ENCODE measurements at places on chromosomes 3 and 15.

DNA sequence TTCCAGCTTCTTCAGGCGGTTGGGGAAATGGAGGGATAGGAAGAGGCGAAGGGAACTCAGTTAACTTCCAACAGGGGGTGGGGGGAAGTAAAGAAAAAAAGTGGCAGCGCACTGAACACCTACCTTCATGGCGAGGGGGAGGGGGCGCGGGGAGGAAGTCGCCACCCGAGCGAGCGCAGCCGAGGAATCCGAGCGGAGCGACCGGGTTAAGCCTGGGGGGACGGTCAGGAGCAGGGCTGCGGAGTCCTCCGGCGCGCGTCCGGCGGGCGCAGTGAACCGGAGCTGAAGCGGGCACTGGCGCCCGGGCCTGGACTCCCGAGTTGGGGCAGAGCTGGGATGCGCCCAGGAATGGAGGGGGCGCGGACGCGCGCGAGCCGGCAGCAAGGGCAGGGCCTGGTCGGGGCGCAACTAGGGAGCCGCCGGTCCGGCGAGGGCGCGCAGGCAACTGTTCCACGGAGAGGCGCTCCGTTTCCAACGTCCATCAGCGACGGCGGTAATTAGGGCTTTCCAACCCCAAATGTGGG is at the start of gene WNT5A:
TSS of gene WNT5A (minus strand) at position 450 of the 524 bp plus-strand sequence. CDS start at position 129, 321 bp downstream.
- no peak for DNase-seq

GRCh38 chr3:45948311-45948781 is 5.1 kb downstream of the CXCR6 start:
- DNase-seq: no peak

- DNase-seq: no peak
These were observed 60.2 kb upstream of the NANOGP8 start for GRCh38 chr15:35145336-35145735.

- DNase-seq: no peak
These were observed 328.0 kb downstream of the NLGN1 start for GRCh38 chr3:173725507-173725906.

DNA sequence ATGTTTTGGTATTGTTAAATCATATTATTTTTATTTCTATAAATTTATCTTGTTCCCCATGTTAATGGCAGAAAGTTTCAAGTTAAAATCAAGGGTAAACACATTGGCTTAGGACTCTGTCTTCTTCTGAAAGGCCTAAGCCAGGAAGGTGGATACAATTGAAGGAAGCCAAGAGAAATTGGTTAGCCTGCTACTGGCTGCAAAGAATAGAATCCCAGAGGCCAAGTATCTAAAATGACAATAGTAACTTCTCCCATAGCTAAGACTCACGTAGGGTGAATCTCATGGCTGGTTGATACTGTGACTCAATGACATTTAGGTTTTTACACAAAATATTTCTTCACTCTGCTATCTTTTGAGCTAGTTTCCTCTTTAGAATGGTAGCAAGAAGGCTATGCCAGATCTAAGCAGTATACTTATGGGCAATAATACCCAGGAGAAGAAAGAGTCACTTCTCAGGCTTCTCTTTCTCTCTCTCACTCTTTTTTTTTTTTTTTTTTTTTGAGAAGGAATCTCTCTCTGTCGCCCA is 621.5 kb upstream of the TBL1XR1 start:
- DNase-seq: no peak

DNA sequence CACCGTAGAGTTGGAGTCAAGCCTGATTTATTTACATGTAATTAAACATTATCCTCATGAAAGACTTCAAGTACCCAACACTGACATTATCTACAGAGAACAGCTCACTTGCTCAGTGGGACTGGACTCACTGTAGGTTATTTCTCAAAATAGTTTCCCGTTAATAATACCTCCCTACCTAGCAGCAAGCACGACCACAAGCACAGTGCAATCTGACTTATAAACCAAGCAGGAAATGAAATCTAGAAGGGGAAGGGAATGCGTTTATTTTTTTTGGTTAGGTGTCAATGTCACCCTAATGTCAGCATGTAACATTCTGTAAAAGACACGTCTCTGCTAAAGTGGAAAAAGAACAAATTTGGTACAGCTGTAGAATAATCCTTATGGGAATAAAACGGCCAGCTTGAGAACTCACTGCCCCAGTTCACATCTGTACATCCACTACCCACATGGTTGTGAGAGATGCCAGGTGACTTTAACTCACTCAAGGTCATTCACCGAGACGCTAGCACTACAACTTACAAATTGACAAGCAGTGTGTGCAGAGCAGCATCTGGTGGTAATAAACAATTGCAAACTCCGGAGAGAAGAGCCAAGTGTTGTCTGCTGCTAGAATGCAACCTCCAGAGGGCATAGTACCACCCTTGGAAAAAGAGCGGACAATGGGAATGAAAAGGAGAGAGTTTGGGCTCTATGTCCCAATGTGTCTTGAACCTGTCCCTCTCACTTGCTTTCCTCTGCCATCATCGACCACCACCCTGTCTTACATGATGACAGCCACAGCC is 242.5 kb downstream of the CADPS start:
- no peak for DNase-seq

DNA sequence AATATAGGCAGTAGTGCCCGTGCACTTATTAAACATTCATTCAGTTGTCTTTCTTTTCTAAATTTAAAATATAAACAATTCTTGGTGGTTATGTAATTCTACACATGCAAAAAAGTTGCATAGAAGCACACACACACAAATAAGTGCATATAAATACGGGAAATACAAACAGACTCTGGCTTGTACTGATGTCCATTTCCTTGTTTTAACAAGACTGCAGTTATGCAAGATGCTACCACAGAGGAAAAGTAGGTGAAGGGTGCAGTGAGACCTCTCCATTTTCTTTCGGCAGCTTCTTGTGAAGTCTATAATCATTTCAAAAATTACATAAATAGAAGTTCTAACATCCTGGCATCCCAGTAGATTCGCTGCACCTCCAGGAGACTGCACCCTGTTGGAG is 130.6 kb upstream of the BCL6 start:
- no peak for DNase-seq

- DNase-seq: no peak
These were observed 98.7 kb downstream of the RAP2B start for GRCh38 chr3:153260681-153261080.

DNA sequence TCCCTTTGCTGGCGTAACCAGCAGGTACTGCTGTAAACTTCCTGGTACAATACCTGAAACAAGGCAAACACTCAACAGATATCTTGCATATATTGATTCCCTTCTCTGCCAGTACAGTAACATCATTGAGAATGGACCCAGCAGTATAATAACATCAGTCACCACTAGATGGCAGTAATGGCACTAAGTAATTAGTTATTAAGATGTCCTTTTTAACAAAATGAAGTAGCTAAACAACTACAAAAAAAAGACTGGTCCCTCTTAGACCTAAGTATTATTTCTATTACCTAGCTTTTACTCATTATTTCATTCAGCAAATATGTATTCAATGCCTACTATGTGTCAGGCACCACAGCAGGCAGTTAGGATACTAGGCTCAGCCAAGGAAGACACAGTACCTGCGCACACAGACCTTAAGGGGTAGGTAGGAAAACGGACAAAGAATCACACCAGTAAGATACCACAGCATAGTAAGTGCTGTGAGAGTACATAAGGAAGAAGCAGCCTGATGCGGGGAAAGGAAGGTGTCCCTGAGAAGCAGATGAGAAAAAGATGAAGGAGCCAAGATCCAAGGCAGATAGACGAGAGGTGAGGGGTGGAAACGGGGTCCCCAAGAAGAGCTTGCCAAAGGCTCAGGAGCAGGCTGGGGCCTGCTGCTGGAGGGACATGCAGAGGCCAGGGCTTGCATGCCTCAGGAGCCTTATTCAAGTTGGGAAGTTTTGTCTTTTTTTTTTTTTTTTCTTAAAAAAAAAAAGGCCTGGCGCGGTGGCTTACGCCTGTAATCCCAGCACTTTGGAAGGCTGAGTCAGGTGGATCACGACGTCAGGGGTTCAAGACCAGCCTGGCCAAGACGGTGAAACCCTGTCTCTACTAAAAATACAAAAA is 102.7 kb upstream of the CHD2 start:
- DNase-seq: peak; percentile 9

- no peak for DNase-seq
These were observed 199.1 kb downstream of the LRRN1 start for GRCh38 chr3:3998140-3998922.

- no peak for DNase-seq
These were observed 124.2 kb downstream of the ASB7 start for GRCh38 chr15:100726421-100727190.

DNA sequence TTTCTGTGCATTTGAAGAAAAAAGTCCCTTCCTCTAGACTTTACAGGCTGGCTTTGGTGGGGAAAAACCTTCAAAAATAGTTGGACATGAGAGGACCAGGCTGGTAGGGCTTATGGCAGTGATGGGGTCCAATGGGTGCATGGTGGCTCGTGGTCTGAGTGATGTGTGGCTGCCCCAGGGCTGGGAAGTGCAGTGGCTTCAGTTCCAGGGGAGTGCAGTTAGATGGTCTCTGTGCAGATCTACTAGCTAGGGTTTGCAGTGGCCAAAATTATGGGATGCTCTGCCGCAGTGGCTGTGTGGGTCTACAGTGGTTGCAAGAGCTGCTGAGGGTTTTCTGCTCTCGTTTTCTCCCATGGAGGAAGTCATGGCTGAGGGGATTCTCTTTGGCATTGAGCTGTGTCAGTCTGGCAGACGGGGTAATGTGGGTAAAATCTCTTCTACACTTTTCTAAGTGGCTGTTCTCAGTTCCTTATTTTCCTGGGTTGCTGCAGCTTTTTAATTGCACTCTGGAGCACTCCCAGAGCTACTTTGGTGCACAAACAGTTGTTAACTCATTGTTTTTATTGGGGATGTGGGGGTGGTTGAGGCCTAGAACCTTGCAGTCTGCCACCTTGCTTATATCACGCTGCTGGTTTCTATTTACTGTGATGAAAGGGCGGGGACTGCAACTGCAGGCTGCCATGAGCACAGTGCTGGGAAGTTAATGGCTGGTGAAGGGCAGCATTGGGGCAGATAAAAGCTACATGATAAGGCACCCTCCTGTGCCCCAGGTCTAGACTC is 1324.6 kb downstream of the NSUN3 start:
- no peak for DNase-seq

GRCh38 chr15:40061212-40061901 is 22.4 kb upstream of the SRP14 start:
- no peak for DNase-seq

- no peak for DNase-seq
These were observed 3.1 kb downstream of the LRCH3 start for GRCh38 chr3:197794115-197794514.

- no peak for DNase-seq
These were observed 54.9 kb upstream of the CCR2 start for GRCh38 chr3:46298871-46299607.

DNA sequence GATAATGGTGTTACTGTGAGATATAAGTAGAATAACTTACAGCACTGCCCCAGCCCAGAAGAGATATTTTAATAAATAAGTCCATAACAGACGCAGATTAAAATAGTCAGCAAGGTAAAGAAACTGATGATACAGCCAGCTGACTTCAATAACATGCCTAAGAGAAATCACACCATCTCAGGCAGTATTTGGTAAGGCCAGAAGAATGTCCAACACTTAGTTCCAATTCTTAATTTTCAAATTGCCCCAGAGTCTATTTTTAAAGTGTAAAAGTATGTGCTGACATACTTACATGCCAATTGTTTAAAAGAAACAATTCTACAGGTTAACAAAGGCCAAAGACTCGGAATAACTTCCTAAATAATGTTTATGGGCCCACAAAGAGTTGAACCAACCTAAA is 1.6 kb downstream of the GNB4 start:
- DNase-seq: no peak

DNA sequence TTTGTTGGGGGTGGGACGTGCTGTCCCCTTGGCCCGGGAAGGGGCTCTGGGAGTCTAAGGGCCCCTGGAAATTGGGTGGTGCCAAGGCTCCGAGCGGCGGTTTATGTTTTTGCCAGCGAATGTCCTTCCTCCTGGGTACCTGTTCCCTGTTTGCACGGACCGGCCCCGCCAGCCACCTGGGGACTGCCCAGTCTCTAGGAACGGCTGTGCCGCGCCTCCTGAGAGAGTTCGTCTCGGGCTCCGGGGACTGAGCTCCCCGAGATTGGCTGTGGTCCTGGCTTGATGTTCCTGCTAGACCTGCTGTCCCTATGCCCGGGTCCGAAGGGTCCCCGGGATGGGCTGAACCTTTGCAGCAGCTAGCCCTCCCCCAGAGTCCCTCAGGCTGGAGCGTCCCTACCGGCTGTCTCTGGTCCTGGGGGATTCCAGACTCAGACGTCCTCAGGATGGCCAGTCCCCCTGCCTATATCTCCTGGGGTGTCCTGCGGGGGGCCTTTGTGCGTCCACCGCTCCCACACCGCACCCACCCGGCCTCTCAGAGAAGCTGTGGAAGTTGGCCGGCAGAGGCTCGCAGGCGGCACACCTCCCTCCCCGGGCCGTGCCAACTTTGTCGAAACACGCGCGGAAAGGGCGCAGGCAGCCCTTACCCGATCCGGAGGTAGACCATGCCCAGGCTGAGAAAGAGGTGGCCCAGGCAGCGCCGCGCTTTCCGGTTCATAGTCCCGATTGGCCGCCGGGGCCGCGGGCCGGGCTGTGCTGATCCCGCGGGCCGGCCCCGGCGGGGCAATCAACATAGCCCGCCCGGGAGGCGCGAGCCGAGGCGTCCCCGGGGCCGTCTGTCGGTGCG is 547 bp downstream of the WNT7A start:
- no peak for DNase-seq

DNA sequence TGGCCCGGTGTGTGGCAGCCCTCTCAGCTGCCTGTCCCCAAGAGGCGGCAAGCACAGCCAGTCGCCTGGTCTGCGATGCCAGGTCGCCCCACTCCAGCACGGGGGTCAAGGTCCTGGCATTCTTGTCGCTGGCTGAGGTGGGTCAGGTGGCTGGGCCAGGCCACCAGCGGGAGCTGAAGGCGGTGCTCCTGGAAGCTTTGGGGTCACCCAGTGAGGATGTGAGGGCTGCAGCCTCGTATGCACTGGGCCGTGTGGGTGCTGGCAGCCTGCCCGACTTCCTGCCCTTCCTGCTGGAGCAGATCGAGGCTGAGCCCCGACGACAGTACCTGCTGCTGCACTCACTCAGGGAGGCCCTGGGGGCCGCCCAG is 20.8 kb downstream of the CAND2 start:
- no peak for DNase-seq

- no peak for DNase-seq
These were observed 25.1 kb downstream of the C3orf85 start for GRCh38 chr3:109161487-109162123.

GRCh38 chr3:55608301-55608937 is 121.3 kb upstream of the WNT5A start:
- no peak for DNase-seq

DNA sequence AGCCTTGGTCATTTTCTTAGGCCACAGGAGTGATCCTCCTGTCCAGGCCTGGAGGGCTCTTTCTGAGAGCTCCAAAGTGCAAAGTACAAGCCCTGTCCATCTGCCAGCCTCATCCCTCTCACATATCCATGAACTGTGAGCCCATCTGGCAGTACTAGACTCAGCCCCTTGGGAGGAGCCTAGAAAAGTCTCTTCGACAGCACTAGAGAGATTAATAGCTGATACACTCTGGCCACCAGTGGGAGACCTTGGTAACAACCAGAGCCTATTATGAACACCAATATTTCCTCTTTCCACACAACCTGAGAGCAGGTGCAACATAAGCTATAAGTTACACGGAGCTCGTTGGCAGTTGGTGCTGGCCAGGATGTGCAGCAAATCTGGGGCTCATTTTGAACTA is 59.5 kb upstream of the DCLK3 start:
- no peak for DNase-seq

GRCh38 chr3:140421884-140422283 is 256.0 kb upstream of the TRIM42 start:
- no peak for DNase-seq

- DNase-seq: no peak
These were observed 111.9 kb downstream of the SNRPN start for GRCh38 chr15:25066708-25067107.

GRCh38 chr3:51691949-51692348 is 14.9 kb upstream of the GRM2 start:
- no peak for DNase-seq
